ENCODE measurements at places on chromosomes 16 and 17.
A peak's percentile ranks its signal among the peaks of the same experiment; 100 is the strongest.

GRCh38 chr17:75762513-75763268 is 2.3 kb downstream of the GALK1 start:
- peak overlapping the region; percentile 51 for H3K4me3 ChIP-seq
- peaks cover 3% of the 10 kb centered on the region for H3K27me3 ChIP-seq
- H3K27ac ChIP-seq, result no peak overlapping the region
- DNase-seq, result no peak

DNA sequence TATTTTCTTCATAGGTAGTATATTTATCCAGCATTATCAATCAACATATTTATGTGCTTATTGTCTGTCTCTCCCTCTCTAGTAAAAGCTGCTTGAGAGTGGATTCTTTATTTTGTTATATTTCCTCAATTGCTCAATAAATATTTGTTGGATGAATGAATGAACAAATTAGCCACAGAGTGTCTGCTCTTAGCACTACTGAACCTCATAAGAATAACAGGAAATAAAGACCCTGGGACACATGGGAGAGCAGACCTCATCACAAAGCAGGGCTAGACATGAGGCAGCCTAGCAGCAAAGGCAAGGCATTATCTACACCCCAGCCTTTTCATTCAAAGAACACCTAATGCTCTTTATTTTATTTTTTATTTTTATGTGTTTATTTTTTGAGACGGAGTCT is 34.9 kb upstream of the TANC2 start:
- no peak overlapping the region for H3K27ac ChIP-seq
- H3K4me3 ChIP-seq, result no peak overlapping the region
- no peak for DNase-seq
- no peaks in the 10 kb centered on the region for H3K36me3 ChIP-seq

GRCh38 chr17:78628547-78629435 is 51.6 kb upstream of the DNAH17 start:
- H3K27ac ChIP-seq, result no peak overlapping the region
- peaks cover 3% of the 10 kb centered on the region for H3K4me1 ChIP-seq
- H3K36me3 ChIP-seq, result no peaks in the 10 kb centered on the region
- peaks cover 1% of the 10 kb centered on the region for H3K27me3 ChIP-seq
- no peak overlapping the region for H3K4me3 ChIP-seq

- H3K4me1 ChIP-seq, result peaks cover 41% of the 10 kb centered on the region
- no peaks in the 10 kb centered on the region for H3K27me3 ChIP-seq
- no peak overlapping the region for H3K4me3 ChIP-seq
- no peak overlapping the region for H3K27ac ChIP-seq
- DNase-seq, result no peak
- H3K36me3 ChIP-seq, result peaks cover 56% of the 10 kb centered on the region
Observed at GRCh38 chr17:28554565-28554964, 2.1 kb upstream of the UNC119 start.

- peaks cover 34% of the 10 kb centered on the region for H3K36me3 ChIP-seq
- no peak for DNase-seq
- peak overlapping the region; percentile 18 for H3K27ac ChIP-seq
- H3K4me1 ChIP-seq, result peaks cover 32% of the 10 kb centered on the region
Observed at GRCh38 chr16:31453255-31454204, 5.8 kb upstream of the ARMC5 start.

DNA sequence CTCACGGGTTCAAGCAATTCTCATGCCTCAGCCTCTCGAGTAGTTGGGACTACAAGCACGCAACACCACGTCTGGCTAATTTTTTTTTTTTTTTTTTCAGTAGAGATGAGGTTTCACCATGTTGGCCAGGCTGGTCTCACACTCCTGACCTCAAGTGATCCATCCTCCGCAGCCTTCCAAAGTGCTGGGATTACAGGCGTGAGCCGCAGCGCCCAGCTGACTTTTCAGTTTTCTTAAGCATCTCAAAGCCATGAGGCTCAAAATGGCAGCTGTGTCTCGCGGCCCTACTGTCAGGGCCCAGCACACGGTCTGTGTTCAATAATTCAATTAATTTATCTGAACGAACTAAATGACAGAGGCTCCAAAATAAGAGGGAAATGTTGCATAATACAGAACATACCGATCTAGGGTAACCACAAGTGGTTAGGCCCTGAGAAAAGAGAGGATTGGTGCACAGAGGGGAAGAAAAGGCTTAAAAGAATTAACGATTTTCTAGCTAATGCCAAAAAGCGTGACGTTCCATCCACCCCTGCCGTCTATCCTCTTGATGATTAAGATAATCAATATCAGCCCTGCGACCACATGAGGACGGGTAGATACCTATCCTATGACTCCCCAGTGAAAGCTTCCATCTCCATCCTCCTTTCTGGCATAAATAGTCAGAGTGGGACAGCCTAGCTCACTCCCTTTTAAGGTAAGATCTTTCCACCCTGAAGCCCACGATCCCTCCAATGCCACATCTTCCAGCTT is 136.9 kb downstream of the SLC39A11 start:
- no peak for DNase-seq
- H3K27me3 ChIP-seq, result no peaks in the 10 kb centered on the region
- H3K4me1 ChIP-seq, result no peaks in the 10 kb centered on the region
- no peak overlapping the region for H3K4me3 ChIP-seq

- no peak for DNase-seq
- no peak overlapping the region for H3K27ac ChIP-seq
- H3K27me3 ChIP-seq, result peaks cover 15% of the 10 kb centered on the region
- H3K36me3 ChIP-seq, result no peaks in the 10 kb centered on the region
- H3K4me1 ChIP-seq, result no peaks in the 10 kb centered on the region
Observed at GRCh38 chr16:57669476-57670162, 1.5 kb downstream of the ADGRG3 start.

- H3K27ac ChIP-seq, result no peak overlapping the region
- H3K4me3 ChIP-seq, result no peak overlapping the region
- no peaks in the 10 kb centered on the region for H3K27me3 ChIP-seq
- no peak for DNase-seq
Observed at GRCh38 chr17:61135782-61136181, 263.9 kb upstream of the TBX2 start.

DNA sequence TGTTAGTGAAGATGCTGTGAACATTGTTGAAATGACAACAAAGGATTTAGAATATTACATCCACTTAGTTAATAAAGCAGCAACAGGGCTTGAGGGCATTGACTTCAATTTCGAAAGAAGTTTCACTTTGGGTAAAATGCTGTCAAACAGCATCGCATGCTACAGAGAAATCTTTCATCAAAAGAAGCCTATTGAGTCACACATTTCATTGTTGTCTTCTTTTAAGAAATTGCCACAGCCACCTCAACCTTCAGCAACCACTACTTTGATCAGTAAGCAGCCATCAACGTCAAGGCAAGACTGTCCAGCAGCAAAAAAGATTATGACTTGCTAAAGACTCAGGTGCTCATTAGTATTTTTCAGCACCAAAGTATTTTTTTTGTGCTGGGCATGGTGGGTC is 13.2 kb upstream of the MAP2K6 start:
- peaks cover 4% of the 10 kb centered on the region for H3K4me1 ChIP-seq
- no peak overlapping the region for H3K27ac ChIP-seq
- H3K36me3 ChIP-seq, result no peaks in the 10 kb centered on the region
- H3K4me3 ChIP-seq, result no peak overlapping the region
- peaks cover 6% of the 10 kb centered on the region for H3K27me3 ChIP-seq

GRCh38 chr16:28623172-28623711 is 13.4 kb upstream of the SULT1A1 start:
- peak overlapping the region; percentile 83 for H3K4me3 ChIP-seq
- H3K27ac ChIP-seq, result peak overlapping the region; percentile 62
- peaks cover 14% of the 10 kb centered on the region for H3K27me3 ChIP-seq
- H3K4me1 ChIP-seq, result peaks cover 11% of the 10 kb centered on the region

- H3K4me1 ChIP-seq, result peaks cover 41% of the 10 kb centered on the region
- H3K27me3 ChIP-seq, result peaks cover 10% of the 10 kb centered on the region
Observed at GRCh38 chr16:58196898-58197313, 1.0 kb downstream of the CSNK2A2 start.

- H3K4me1 ChIP-seq, result peaks cover 83% of the 10 kb centered on the region
- peak overlapping the region; percentile 89 for H3K27ac ChIP-seq
- no peaks in the 10 kb centered on the region for H3K27me3 ChIP-seq
- peak overlapping the region; percentile 43 for H3K4me3 ChIP-seq
Observed at GRCh38 chr17:27471321-27472269, 15.3 kb downstream of the KSR1 start.

DNA sequence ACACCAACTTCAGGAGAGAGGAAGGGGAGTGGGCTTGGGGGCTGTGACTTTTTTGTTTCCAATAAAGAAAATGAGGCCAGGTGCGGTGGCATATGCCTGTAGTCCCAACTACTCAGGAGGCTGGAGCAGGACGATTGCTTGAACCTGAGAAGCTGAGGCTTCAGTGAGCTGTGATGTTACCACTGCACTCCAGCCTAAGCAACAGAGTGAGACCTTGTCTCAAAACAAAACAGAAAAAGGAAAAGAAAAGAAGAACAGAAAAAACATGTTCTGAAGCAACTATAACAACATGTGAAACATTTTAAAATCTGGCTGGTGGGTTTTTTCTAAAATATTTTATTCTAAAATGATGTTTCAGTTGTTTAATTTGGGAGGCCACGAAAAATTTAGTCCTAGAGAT is 554.0 kb upstream of the ZFHX3 start:
- H3K27me3 ChIP-seq, result no peaks in the 10 kb centered on the region
- H3K36me3 ChIP-seq, result no peaks in the 10 kb centered on the region
- no peak overlapping the region for H3K27ac ChIP-seq
- no peak for DNase-seq

- H3K4me1 ChIP-seq, result no peaks in the 10 kb centered on the region
- DNase-seq, result no peak
- H3K36me3 ChIP-seq, result no peaks in the 10 kb centered on the region
Observed at GRCh38 chr17:79985943-79986391, 49.7 kb downstream of the TBC1D16 start.

DNA sequence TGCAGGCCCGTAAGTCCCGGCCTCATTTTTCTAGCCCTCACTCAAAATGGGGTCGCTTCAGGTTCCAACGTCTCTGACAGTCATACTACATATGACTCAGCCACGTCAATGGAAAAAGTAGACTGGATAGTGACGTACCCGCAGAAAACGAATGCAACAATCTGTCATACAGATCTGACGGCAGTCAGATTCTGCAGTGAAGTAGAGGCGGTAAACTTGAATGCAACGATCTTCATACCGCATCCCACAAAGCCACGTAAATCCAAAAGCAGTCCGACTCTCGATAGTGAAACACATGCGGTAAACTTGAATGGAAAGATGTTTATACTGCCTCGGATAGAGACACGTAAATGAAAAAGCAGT is 38.4 kb upstream of the ARL4D start:
- peaks cover 36% of the 10 kb centered on the region for H3K4me1 ChIP-seq
- H3K27me3 ChIP-seq, result no peaks in the 10 kb centered on the region
- peaks cover 13% of the 10 kb centered on the region for H3K36me3 ChIP-seq
- H3K4me3 ChIP-seq, result peak overlapping the region; percentile 85
- DNase-seq, result peak; percentile 80
- peak overlapping the region; percentile 100 for H3K27ac ChIP-seq

DNA sequence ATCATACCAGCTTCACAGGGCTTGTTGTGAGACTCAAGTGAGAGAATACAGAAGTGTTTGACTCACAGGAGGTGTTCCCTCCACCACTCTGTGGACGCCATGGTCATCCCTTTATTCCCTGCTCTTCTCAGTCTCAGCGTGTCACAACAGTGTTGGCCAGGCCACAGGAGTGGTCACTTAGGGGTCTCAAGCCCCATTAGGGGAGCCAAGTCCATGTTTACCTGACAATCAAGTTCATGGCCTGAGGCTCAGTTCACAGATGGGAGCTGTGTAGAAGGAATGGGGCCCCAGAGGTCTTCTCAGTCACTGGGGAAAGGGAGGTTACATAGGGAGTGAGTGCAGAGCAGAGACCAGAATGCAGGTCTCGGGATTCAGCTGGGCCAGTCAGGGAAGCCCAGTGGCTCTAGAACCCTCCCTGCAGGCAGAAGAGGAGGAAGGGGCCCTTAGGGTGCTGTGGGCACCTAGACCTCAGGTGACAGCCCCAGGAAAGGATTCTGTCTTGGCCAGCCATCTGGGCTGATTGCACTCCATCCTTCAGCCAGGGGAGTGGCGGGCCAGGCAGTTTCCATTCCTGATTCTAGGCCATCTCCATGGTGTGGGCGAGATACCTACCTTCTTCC is 9.5 kb upstream of the CENPT start:
- H3K4me3 ChIP-seq, result no peak overlapping the region
- H3K27ac ChIP-seq, result peak overlapping the region; percentile 4
- no peaks in the 10 kb centered on the region for H3K27me3 ChIP-seq
- H3K4me1 ChIP-seq, result peaks cover 8% of the 10 kb centered on the region
- DNase-seq, result no peak
